ENCODE measurements at places on chromosomes 12 and 14.

GRCh38 chr14:55052269-55052930 lies 953 bp downstream of the MAPK1IP1L start:
- DNase-seq, result no peak

- no peak for DNase-seq
Observed at GRCh38 chr14:55893705-55894104, 224.5 kb upstream of the PELI2 start.

DNA sequence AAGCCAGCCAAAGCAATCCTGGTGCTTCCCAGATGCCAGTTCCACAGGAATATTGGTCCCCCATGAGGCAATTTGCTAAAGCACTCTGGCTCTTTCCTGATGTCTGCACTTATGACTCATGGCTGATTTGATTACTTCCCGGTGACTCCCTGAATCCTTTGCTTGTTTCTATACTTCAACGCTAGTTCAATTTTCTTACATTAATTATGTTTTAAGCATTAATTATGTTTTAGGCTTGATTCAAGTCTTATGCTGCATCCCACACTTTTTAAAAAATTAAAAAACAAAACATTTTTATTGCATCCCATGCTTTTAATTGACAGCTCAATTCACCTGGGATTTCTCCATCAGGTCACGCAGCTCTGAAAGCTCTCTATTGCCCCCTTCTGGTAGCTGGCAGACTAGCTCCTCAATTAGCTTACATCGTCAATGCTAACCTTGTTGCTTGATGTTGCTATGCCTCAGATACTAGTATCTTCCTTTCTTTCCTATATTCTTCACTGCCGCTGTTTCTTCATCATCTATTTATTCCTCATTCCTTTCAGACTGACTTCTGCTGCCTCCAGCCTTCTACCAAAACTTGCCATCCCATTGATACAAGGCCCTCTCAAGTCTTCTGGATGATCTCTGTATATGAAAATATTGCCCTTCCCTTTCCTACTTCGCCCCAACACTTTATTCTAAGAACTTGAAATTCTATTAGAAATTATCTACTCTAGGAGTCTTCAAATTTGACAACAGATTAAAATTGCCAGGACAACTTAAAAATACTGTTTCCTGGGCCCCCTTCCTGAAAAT lies 32.0 kb downstream of the TSHR start:
- peak; percentile 20 for DNase-seq

- no peak for DNase-seq
Observed at GRCh38 chr12:4193821-4194220, 79.7 kb upstream of the CCND2 start.

DNA sequence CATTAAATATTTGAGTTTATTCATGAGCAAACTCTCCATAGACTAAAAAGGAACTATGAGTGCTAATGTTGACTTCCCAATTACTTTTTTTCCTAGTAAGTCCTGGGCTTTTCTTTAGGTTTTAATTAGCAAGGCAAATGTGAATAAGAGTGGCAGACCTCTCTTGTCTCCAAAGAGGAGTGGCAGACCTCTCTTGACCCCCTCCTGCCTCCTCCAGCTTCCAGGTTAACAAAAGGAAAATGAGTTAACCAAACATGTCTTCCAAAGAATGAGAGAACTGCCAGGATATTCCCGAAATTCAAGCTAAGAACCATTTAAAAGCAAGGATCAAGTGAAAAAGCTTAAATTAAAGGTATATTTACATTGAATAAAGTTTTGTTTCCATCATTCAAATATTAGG lies 253.2 kb downstream of the MDGA2 start:
- DNase-seq, result no peak

DNA sequence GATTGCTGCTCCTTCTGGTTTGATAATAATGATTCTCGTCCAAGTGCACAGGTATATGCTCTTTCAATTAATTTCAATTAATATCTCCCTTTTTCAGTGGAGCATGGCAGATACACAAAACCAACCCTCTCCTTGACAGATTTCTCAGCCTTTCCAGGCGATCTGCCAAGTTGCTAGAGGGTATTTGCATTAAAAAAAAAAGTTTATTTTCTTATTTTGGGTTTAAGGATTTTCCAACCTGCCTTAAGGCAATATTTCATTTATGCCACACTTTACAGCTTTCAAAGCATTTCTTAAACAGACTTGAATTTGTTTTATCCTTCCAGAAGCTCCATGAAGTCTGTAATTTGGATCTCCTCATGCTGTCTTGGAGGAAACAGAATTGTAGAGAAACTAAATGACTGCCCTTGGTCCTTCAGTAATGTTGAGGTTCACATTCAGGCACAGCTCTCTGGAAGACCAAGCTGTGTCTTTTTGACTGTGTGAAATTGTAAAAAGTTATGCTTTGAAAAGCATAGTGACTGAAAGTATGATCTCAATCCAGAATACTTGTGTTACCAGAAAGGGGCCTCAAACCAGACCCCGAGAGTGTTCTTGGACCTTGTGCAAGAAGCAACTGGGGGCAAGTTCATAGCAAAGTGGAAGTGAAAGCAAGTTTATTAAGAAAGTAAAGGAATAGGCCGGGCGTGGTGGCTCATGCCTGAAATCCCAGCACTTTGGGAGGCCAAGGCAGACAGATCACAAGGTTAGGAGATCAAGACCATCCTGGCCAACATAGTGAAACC lies 2.3 kb downstream of the DGLUCY start:
- no peak for DNase-seq

DNA sequence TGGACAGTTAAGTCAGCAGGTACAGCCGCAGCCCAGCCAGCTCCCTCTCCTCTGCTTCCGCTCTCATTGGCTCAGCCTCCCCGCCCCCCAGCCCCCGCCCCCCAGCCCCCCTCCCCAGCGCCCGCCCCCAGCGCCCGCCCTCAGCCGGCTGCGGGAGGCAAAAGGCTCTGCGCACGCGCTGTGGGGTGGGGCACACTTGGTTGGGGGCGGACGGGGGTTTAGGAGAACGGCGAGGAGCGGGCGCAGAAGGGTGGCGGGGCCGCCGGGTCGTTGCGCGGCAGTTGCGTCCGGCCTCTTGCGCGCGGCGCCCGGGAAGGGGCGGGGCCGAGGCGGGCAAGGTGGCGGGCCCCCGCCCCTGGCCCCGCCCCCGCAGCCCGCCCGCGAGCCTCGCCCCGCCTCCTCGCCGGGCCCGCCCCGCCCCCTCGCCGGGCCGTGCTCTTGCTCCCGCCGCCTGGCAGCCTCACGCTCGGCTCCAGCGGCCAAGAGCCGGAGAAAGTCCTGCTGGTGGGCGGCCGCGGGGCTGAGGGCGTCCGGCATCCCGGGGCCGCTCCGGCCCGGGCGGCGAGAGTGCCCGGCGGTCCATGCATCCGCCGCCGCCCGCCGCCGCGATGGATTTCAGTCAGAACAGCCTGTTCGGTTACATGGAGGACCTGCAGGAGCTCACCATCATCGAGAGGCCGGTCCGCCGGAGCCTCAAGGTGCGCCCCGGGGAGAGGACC lies at the start of gene PPP4R4:
Gene PPP4R4 (plus strand): TSS at position 438 of the 719 bp plus-strand sequence. CDS start 144 bp downstream, at position 582.
- DNase-seq, result peak; percentile 58

DNA sequence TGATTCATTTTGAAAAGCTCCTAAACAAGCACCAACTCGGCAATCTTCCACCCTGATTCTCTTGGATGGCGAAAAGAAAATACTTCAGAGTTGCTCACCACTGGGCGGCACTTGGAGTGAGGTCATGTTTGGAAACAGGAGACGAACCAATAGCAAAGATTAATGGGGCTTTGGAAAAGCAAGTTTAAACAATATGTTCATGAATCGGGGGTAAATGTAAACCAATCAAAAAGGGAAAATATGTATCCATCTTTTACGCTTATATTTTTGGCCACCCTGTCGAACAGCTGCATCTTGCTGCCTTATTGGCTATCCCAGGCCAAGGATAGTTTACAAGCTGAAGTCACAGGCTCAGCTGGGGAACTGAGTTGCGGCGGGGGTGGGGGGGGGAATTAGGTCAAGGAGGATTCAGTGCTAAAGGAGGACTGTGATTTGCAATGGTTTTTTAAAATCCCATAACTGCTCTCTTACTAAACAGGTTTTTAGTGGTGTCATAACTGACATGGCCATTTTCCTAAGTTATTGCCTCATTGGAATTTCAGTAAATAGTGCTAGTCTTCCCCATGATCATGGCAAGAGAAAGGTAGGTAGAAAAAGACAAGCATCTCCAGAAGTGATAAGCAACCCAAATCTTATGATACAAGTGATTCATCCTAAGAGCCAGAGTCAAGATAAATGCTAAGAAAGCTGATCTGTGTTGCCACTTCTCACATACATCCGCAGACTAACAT lies 210.6 kb downstream of the PHLDA1 start:
- DNase-seq, result no peak

Data from RCC 7860 (cell line).